ENCODE measurements at places on chromosomes 4 and X.
A peak's percentile ranks its signal among the peaks of the same experiment; 100 is the strongest.

DNA sequence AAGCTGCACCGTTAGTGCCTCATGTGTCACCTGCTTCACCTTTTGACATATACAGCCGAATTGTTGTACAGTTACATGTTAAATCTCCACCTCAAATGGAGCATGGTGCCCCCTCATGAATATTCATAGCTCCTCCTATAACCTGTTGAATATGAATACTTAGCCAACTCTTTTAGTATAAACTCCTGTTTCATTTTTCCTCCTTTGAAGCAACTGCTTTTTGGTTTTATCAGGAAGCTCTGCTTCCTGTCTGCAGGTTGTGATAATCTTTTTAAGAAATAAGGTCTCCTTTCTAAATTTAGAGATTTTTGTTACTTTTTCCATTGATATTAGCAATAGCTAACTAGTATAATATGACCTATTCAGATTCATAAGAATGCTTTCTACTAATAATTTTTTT lies 1429.2 kb upstream of the AGA start:
- H3K27me3 ChIP-seq: no peaks in the 10 kb centered on the region
- H3K36me3 ChIP-seq: no peaks in the 10 kb centered on the region
- H3K27ac ChIP-seq: no peak overlapping the region
- DNase-seq: no peak
- no peak overlapping the region for H3K4me3 ChIP-seq

GRCh38 chr4:54118850-54119589 lies 19.1 kb downstream of the GSX2 start:
- no peak overlapping the region for H3K27ac ChIP-seq
- no peaks in the 10 kb centered on the region for H3K36me3 ChIP-seq
- no peaks in the 10 kb centered on the region for H3K27me3 ChIP-seq

GRCh38 chrX:84721416-84721815 lies 219.2 kb upstream of the HDX start:
- no peak overlapping the region for H3K27ac ChIP-seq
- DNase-seq: no peak
- no peaks in the 10 kb centered on the region for H3K4me1 ChIP-seq
- H3K27me3 ChIP-seq: no peaks in the 10 kb centered on the region

- no peaks in the 10 kb centered on the region for H3K4me1 ChIP-seq
- H3K27me3 ChIP-seq: no peaks in the 10 kb centered on the region
- H3K27ac ChIP-seq: no peak overlapping the region
Measured at GRCh38 chrX:79506001-79506400, 138.9 kb upstream of the ITM2A start.

DNA sequence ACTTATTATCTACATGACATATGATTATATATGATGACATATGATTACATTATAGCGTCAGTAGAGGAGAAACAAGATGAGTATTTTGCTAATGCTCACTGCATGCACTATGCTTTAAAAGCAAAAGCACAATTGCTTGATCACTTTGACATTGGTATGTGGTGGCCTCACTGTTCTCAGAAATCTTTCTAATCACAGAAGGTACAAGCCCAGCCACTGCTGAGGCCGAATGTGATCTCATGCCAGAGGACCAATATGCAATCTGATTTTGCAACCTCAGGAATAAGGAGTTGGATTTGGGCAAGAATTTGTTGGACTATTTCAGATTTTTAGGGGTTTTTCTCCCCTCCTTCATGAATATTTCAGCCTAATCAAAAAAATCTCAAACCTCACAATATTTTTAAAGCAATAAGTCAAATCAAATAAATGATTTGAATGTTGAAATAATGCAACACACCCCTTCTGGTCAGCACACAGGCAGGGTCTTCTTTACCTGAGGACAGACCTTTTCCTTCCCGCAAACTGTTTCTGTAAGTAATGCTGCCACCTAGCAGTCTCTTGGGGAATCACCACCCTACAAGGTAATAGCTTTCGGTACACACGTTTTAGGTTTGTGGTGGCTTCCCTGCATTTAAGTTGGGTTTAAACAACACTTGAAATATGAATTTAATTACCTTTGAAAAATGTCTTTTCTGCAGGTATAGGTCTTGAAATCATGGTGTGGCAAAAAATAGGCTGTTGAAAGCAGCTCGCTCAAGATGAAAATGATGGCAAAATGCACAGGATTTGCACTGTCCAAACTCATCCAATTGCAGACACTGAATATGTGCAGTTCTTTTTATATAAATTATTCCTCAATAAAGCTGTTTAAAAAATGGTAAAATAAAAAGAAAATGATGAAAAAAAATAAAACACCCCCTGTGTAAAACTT lies 4.8 kb upstream of the CXCL13 start:
- no peak overlapping the region for H3K27ac ChIP-seq
- H3K27me3 ChIP-seq: no peaks in the 10 kb centered on the region
- DNase-seq: peak; percentile 18
- H3K4me1 ChIP-seq: no peaks in the 10 kb centered on the region

DNA sequence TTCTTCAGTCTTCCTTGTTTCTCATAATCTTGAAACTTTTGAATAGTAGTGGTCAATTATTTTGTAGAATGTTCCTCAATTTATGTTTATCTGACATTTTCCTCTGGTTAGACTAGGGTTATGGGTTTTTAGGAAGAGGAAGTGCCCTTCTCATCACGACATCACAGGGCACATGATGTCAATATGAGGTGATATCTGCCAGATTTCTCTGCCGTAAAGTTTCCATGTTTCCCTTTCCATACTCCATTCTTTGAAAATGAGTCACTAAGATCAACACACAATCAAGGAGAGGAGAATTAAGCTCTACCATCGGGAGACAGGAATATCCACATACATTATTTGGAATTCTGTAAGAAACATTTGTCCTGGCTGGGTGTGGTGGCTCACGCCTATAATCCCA lies 28.4 kb downstream of the RP2 start:
- H3K4me1 ChIP-seq: no peaks in the 10 kb centered on the region
- no peak for DNase-seq
- H3K36me3 ChIP-seq: peaks cover 11% of the 10 kb centered on the region
- no peak overlapping the region for H3K27ac ChIP-seq
- H3K27me3 ChIP-seq: no peaks in the 10 kb centered on the region
- no peak overlapping the region for H3K4me3 ChIP-seq

DNA sequence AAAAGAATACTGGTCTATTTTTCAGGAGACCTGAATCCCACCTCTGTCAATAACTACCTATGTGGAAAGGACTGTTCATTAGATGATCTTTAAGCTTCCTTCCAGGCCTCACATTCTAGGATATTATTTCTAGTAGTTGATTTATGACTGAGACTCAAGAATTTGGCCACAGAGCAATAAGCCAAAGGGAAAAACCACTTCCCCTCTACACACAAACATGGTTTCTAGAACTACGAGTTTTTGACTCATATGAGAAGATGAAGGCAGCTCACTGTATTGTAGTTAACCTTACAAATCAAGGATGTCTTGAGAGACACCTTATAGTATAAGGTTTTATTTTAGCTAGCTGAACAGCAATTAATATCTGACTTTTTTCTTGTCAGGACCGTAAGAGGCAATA lies 36.9 kb upstream of the GDPD2 start:
- no peaks in the 10 kb centered on the region for H3K27me3 ChIP-seq
- H3K27ac ChIP-seq: no peak overlapping the region
- no peaks in the 10 kb centered on the region for H3K36me3 ChIP-seq

- no peak overlapping the region for H3K4me3 ChIP-seq
- H3K4me1 ChIP-seq: no peaks in the 10 kb centered on the region
- no peaks in the 10 kb centered on the region for H3K36me3 ChIP-seq
- no peak for DNase-seq
Measured at GRCh38 chr4:115028682-115029410, 84.6 kb downstream of the NDST4 start.

- DNase-seq: no peak
- H3K27me3 ChIP-seq: peaks cover 19% of the 10 kb centered on the region
- H3K4me1 ChIP-seq: no peaks in the 10 kb centered on the region
- no peak overlapping the region for H3K27ac ChIP-seq
- H3K4me3 ChIP-seq: no peak overlapping the region
Measured at GRCh38 chrX:47247206-47247998, 14.6 kb downstream of the USP11 start.

DNA sequence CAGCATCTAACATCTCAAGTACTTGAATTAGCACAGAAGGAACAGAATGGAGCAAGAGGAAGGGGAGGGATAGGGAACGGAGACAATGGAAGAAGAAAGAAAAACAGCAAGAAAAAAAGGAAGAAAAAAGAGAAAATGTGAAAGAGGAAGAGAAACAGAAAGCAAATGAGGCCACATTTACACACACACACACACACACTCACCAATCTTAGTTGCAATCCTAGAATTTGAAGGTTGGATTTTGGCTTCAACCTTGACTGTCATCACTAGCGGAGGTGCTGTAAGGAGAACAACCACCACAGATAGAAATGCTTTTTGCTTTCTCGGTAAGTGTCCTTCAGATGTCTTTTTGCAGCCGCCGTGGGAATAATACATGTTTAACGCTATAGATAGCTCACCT lies 327.1 kb upstream of the NWD2 start:
- H3K4me3 ChIP-seq: no peak overlapping the region
- no peak for DNase-seq
- H3K4me1 ChIP-seq: no peaks in the 10 kb centered on the region
- no peaks in the 10 kb centered on the region for H3K36me3 ChIP-seq
- H3K27me3 ChIP-seq: no peaks in the 10 kb centered on the region
- no peak overlapping the region for H3K27ac ChIP-seq

GRCh38 chr4:158521484-158522088 lies at the start of gene RXFP1:
RXFP1 (plus strand) TSS chr4:158521882; CDS start chr4:158521977, 95 bp downstream.
- no peak for DNase-seq
- no peaks in the 10 kb centered on the region for H3K36me3 ChIP-seq
- H3K4me3 ChIP-seq: no peak within 1 kb of the TSS
- no peaks in the 10 kb centered on the region for H3K4me1 ChIP-seq
- no peak within 1 kb of the TSS for H3K27ac ChIP-seq

- peaks cover 4% of the 10 kb centered on the region for H3K4me1 ChIP-seq
- no peak overlapping the region for H3K27ac ChIP-seq
- H3K4me3 ChIP-seq: no peak overlapping the region
Measured at GRCh38 chr4:104022831-104023230, 303.0 kb upstream of the TACR3 start.

- H3K36me3 ChIP-seq: peaks cover 84% of the 10 kb centered on the region
- H3K4me3 ChIP-seq: no peak overlapping the region
- no peak overlapping the region for H3K27ac ChIP-seq
- H3K27me3 ChIP-seq: no peaks in the 10 kb centered on the region
- DNase-seq: no peak
Measured at GRCh38 chr4:145132511-145133098, 34.5 kb downstream of the ABCE1 start.

Data from neuronal stem cell (in vitro differentiated cells).